AG09309 (cell line): ENCODE measurements at places on chromosomes 13 and 19.

GRCh38 chr13:42477596-42478190 is 96.3 kb upstream of the TNFSF11 start:
- no peak for DNase-seq

DNA sequence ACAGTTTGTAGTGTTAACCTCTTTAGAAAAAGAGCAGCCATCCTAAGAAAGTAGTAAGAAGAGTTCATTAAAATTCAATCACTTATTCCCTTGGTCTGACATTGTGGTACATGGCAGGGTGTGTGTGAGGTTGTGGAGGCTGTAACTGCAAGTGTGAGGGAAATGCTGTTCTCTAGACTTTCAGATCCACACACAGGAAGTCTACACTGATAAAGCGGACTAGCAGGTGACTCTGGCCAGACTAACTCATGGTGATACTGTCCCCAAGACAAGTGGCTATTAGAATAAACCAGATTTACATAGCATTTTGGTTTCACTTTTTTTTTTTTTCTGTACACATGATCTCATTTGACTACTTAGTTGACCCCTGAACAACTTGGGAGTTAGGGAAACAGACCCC is 10.0 kb downstream of the MTIF3 start:
- no peak for DNase-seq

GRCh38 chr19:17125062-17125727 is 49.6 kb downstream of the MYO9B start:
- peak; percentile 24 for DNase-seq

DNA sequence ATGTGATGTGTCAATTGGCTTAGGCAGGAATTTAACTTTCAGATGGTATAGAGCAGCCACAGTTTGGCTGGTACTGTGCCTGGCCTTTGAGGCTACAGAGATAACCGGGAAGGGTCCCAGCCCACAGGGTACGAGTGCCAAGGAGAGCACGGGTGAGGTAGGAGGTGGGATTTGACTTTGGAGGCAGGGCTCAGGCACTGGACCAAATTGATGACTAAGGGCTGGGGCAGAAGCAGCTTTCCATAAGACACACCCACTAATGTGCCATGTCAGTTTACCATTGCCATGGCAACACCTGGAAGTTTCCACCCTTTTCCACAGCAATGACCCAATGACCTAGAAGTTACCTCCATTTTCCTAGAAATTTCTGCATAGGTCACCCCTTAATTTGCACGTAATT is 466.2 kb downstream of the TSHZ3 start:
- no peak for DNase-seq

- no peak for DNase-seq
Measured at GRCh38 chr13:105319875-105320274, 1215.6 kb downstream of the EFNB2 start.

- peak; percentile 7 for DNase-seq
Measured at GRCh38 chr13:64912141-64912540, 2318.0 kb downstream of the PCDH9 start.

DNA sequence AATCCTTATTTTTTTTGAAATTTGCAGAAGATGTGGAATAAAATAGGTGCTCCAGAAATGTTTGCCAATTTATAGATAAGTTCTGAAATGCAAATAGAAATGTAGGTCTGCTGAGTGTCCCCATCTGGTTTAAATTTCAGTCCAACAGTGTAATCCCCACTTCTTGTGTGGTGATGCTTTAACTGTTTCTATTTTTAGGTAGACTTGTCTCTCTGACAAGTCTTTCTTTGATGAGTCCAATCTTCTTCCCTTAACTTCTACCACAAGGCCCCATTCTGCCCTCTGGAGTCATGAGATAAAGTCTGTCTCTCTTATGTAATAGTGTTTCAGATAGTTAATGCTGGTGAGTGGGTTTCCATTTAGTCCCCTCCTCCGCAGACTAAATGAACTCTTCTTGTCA is 390.4 kb downstream of the RFC3 start:
- DNase-seq: peak; percentile 32

GRCh38 chr13:75687150-75687763 is 51.1 kb downstream of the LMO7 start:
- no peak for DNase-seq

- DNase-seq: no peak
Measured at GRCh38 chr13:41276824-41277223, 13.4 kb upstream of the MTRF1 start.

GRCh38 chr19:5719961-5720790 is at the start of the genes CATSPERD and LONP1:
TSS of gene CATSPERD (plus strand) at chr19:5720637. CDS start at chr19:5720738, 101 bp downstream.
TSS of gene LONP1 (minus strand) at chr19:5720146. CDS start at chr19:5720132, 14 bp downstream.
- DNase-seq: peak; percentile 92

DNA sequence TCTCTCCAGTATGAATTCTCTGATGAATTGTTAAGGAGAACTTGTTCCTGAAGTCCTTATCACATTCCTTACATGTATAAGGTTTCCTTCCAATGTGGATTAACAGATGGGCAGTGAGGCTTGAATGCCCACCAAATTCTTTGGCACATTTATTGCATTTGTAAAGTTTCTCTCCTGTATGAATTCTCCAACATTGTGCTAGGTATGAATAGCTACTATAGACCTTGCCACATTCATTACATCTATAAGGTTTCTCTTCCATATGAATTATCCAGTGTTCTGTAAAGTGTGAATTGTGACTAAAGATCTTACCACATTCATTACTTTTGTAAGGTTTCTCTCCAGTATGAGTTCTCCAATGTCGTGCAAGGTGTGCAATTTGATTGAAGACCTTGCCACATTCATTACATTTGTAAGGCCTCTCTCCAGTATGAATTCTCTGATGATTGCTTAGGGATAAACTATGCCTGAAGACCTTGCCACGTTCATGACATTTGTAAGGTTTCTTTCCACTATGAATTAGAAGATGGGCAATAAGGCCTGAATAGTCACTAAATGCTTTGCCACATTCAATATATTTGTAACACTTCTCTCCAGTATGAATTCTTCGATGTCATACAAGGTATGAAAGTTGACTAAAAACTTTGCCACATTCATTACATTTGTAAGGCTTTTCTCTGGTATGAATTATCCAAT is 20.4 kb downstream of the ZNF578 start:
- no peak for DNase-seq

GRCh38 chr19:39949026-39949747 is 14.8 kb upstream of the FCGBP start:
- DNase-seq: no peak

DNA sequence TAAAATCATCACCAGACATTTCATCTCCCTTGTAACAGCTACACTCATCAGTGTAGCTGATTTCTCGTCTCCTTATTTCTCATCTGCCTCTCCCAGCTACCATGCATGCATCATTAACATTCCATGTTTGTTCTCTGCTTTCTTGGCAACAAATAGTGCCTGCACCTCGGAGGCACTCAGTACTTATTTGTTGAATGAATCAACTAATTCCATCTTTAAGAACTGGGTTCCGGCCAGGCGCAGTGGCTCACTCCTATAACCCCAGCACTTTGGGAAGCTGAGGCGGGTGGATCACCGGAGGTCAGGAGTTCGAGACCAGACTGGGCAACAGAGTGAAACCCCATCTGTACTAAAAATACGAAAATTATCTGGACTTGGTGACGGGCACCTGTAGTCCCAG is 63.9 kb upstream of the GTF3A start:
- no peak for DNase-seq

DNA sequence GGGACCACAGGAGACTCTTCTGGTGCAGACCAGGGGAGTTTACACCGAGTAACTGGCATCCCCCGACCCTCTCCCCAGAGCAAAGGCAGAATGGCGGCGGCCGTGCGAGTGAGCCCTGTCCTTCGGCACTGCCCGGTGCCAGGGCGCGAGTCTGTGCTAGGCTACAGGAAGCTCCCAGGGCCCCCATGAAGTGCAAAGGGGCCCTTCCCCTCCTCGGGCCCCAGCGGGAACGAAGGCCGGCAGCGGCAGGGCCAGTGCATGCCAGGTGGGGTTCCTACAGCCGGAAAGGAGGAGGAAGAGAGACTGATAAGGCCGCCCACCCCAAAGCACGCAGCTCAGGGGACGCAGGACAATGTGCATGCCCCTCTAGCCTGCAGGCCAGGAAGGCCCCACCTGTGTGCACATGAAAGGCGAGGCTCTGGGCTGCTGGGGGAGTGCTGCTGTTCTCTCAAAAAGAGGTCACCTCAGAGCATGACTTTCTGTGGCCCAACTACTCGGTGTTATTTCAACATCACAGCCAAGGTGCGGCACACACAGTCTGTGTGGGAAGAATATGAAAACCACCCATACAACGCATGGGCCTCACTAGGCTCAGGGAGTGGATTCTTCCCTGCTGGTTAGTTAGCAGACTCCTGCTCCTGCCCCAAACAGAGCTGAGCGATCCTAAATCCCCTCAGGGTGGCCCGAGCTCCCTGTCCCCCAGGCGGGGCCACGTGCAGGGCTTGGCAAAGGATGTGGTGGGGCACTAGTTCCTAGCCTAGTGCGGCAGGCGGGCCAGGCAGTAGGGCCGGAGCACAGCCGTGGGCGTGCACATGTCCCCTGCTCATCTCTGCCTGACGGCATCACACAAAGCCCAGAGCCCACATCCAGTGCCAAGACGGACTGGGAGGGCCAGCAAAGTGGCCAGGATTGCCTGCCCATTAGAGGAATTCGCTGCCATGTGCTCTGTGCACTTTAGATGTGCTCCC is 28.4 kb upstream of the TIMM44 start:
- DNase-seq: no peak

GRCh38 chr13:110179857-110180147 is 127.2 kb downstream of the COL4A1 start:
- DNase-seq: no peak

- DNase-seq: no peak
Measured at GRCh38 chr13:60619461-60619860, 222.4 kb downstream of the TDRD3 start.

- no peak for DNase-seq
Measured at GRCh38 chr13:75285310-75285709, 196.7 kb downstream of the TBC1D4 start.

- no peak for DNase-seq
Measured at GRCh38 chr19:30471441-30471840, 99.3 kb downstream of the ZNF536 start.
